Stimulated activated CD8-positive, alpha-beta memory T cell treated with anti-CD3 and anti-CD28 coated beads, Interleukin-2, amount 100 ng/mL, for 1 hour (primary cell): ENCODE measurements at places on chromosomes 11 and 22.

DNA sequence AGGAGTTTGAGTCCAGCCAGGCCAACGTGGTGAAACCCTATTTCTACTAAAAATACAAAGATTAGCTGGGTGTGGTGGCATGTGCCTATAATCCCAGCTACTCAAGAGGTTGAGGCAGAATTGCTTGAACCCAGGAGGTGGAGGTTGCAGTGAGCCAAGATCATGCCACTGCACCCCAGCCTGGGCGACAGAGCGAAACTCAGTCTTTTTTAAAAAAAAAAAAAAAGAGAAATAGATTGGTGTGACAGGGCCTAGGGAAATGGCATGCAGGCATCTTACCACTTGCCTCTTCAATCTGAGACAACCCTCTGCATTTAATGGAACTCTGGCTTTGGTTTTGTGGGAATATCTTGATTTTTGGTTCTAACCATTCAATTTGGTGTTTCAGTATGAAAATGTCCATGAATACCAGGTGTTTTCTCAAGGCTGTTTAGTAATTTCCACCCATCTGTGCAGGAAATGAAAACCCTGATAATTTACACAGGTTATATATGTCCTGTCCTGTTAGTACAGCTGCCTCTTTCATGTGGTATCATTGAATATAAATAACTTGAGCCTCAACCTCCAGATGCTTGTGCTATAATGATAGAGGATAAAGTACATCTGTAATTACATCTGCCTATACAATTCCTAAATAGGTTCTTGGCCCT, 8.4 kb downstream of the XBP1 start:
- DNase-seq = no peak

DNA sequence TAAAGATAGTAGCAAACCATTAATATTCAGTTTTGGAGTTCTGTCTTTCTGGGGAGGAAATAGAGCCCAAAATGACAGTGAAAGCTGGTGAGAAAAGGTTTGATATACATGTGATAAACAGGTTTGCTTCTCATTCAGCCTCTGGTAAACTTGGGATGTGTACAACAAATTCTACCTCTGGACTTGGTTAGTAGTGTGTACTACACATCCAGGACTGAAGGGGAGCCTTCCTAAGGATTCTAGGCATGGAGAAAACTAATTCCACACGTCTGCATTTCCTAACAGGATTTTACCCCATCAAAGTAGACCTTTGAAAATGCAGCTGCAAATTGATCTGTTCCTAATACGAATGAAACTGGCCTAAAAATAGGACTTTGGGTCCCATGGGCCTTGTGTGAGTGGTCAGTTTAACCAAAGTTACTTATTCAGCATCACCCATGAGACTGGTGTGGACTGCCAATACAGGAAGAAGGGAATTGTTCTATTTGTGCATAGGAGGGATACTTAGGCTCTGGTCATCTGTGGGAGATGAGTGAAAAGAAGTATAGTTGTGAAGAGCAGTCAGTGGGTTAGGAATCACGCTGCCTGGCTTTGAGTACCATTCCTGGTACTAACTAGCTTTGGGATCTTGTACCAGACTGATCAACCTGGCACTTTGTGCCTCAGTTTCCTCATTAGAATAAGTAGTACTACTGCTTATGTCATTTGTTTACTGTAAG, 74.2 kb downstream of the YAP1 start:
- no peak for DNase-seq

DNA sequence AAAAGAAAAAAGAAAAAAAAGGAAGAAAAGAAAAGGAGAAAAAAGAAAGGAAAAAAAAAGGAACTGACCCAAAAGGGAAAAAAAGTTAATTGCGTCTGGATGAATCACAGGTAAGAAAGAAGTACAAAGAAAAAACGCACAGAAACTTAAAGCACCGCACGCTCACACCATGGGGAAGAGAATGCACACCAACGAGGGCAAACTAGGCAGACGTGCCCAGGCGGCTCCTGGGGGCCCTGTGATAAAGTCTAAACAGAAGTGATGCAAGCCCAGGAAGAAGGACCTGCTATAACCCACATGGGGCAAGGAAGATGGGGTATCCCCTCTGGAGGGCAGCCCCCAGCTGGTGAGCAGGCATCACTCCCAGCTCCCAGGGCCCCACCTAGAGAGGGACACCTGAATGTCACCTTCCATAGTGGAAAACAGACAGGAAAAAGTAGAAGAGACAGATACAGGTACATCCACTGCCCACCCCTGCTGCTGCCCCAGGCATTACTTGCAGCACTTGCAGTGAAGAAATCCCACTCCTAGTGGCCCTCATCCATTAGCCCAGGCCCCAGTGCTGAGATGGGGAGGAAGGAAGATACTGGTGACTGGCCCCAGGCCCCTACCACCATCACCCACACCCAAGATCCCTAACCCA, 28.9 kb downstream of the NAP1L4 start:
- no peak for DNase-seq

GRCh38 chr11:65125197-65126056, 3.3 kb downstream of the MRPL49 start:
- DNase-seq = no peak

DNA sequence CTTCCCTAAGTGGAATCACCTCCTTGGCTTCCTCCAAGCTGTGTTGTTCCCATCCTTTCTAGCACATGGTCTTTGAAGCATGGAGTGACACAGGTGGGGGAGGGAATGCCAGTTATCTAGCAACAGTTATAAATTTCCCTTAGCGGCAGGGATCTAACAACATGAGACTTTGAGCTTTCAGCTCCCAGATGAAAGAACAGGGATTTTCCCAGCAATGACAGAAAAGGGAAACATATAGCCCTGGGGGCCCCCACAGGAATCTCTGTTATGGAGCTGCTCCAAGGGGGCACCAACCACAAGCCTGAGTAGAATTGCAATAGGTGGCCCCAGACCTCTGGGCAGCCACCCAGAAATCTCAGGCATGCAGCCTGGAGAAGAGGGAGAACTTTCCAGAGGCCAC, 163.0 kb downstream of the GRIK4 start:
- no peak for DNase-seq

GRCh38 chr11:45062115-45062514, 84.3 kb upstream of the PRDM11 start:
- DNase-seq = no peak

- no peak for DNase-seq
Measured at GRCh38 chr11:1482581-1483444, 3.8 kb downstream of the MOB2 start.

- DNase-seq = no peak
Measured at GRCh38 chr22:33512908-33513307, 407.4 kb downstream of the LARGE1 start.

DNA sequence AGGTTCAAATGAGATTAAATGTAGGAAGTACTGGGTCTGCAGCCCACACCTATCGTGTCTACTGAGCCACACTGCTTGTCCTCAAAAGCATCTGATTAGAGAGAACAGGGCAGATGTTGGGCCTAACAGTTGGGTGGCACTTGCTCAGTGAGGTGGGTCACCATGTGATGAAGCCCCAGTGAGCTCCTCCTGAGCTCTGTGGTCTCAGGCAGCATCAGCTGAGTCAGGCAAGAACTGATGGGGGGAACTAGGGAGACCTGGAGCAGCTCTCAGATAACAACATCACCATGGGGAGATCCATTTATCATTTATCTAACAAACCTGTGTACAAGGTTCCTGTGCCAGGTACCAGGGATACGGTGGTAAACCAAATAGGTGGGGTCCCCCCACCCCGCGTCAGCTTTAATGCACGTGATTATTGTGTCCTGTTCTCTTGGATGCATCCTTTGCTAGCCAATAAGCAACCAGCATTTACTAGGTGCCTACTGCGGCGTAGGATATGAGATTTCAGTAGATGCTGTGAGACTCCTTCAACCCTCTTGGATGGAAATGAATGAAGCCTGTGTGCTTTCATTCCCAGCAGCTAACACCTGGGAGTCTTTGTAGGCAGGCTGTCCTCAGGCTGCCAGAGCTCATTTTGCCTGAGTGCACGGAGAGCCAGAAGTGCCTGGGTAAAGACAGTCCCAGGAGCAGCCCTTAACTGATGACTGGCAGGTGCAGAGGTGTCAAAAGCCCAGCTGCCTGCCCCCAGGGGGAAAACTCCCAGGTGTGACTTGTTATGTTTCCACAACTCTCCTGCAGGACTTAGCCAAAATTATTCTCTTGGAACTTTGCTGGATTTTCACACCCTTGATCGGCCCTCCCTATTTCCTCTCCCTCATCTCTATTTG, 73.6 kb upstream of the NARS2 start:
- DNase-seq = no peak

DNA sequence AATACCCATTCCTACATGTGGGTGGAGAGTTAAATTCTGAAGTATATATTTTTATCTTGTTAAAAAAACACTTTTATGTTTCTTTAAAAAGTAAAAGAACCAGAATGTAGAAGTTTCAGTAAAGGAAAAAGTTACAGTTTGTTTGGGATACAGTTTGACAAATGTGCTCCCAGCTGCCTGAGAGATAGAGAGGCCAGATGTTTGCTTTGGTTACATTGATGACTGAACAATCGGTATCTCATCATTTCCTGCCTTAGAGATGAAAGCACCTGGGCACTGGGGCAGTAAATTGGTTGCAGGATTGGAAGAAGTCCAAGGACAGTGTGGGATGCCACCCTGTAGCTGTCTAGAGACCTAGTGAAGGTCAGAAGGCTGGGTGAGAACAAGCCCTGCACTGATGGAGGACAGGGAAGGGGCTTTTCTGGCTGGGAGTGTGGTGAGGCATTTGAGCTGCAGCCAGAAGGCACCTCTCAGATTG, 16.6 kb downstream of the MED15 start:
- DNase-seq = no peak

GRCh38 chr11:122717264-122717867, 61.8 kb downstream of the UBASH3B start:
- DNase-seq = peak; percentile 17

- no peak for DNase-seq
Measured at GRCh38 chr11:10725907-10726253, 25.2 kb upstream of the CTR9 start.

DNA sequence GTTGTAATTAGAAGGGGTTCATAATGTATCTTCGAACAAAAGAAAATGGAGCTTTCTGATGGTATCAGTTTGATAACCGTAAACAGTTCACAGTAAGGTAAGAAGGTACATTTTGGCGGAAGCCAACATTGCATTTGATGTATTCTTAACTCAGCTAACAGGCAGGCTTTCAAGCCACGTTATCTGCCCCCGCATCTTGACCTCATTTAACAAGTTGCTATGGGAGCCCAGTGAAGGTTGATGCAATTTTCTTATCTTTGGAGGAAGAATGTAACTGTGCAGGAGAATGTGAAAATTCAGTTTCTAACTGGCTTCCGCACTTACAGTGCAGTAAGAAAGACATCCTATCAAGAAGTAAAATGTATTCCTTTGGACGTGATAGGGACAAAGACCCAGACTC, 110.6 kb downstream of the ETS1 start:
- no peak for DNase-seq

DNA sequence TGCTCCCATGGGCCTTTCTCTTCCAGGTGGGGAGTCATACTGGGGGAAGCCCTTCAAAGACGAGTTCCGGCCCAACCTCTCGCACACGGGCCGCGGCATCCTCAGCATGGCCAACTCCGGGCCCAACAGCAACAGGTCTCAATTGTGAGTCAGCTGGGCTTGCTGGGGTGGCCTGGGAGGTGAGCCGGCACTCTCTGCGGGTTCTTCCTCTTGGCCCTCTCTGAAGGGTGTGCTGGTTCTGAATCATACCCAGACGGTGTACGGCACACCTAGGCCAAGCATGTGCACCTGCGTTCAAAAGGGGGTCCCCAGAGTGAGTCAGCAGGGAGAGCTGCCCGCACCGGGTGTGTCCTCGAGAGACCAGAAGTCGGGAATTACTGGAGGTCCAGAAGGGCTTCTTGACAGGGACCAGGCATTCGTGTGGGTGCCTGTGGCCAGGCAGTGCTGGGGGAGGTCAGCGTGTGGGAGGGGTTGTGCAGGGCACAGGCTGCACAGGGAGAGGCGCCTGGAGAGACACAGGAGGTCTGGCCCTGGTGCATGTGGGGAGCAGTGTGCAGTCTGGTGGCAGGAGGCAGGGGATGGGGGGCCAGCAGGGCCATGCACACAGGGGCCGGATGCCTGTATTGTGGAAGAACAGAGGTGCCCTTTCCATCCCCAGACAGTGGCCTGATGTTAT, 23.0 kb downstream of the PPIL2 start:
- no peak for DNase-seq

- DNase-seq = no peak
Measured at GRCh38 chr11:78192911-78193351, 4.2 kb downstream of the USP35 start.

DNA sequence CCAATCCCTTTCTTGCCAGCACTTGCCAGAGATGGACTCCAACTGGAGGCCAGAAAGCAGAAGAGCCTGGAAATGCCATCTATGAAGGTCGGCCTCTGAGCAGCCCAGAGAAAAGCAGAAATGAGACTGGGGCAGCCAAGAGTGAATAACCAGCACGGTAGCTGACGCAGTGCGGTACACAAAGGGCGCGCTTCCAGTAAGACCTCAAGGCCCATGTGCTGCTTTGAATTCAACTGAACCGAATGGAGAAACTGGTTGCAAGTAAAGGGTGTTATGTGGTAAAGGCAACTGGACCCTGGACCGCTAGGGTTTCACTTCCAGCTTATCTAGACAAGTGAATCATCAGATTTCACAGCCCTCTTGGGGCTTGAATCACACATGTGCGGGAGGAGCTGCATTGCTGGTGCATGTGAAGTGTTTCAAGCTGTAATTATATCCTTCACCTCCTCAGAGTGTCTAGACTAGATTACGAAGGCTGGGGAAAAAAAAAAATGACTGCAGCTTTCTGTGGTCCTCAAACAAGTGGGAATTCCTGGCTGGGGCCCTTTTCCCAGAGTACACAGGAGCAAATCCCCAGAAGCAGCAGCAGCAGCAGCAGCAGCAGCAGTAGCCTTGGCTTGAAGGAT, 128.9 kb downstream of the CCDC34 start:
- DNase-seq = no peak

DNA sequence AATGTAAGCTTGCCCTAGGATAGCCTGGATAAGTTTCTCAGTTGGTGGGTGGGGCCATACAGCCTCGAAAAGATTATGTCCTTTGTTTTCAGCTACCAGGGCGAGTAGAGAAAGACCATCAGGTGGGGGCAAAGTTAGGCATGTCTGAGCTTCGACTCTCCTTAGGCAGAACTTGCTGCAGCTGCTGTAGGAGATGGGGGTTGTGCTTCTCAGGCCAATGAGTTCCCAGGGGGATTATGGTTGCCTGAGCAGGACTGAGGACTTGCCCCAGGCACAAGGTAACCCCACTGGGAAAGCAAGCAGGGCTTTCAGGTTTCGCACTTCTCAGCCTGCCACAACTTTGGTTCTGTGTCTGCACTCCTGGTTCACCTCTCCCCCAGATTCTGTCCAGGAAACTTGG, 173.4 kb upstream of the SESN3 start:
- no peak for DNase-seq

DNA sequence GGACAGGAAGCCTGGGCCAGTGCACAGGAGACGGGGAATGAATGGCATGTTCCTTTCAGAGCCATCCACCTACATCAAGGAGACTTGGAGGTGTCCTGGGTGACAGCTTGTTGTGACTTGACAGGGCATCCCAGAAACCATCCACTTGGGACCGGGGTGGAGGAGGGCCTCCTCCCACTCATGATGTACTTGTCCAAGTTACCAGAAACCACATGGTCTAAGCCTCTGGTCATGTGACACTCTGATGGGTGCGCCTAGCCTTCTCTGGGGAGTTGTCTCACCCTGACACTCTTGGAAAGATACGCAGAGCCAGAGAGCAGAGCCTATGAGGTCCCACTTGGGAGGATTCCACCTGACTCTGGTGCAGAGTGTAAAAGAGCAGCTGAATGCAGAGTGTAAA, 21.6 kb upstream of the FXYD6 start:
- DNase-seq = no peak
